ENCODE measurements at places on chromosomes 3 and 15.

DNA sequence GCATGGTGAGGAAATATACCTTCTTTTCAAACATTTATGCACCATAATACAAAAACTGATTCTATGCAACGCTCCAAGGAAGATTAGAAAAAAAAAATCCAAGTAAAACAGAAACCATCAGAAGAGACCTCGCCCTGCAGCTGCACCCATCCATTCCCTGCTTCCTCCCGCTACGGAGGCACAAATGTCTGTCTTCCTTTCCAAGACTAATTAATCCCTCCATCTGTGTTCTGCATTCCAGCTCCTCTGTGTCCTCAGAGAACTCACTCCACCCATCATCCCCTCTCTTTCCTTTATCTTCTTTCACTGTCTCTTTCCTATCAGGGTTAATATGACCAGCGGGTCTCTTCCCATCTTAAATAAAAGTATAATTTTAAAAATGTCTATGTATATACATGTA is 196.1 kb downstream of the ADAMTSL3 start:
- DNase-seq = no peak

GRCh38 chr3:9190276-9190675 is 59.2 kb downstream of the SRGAP3 start:
- no peak for DNase-seq

DNA sequence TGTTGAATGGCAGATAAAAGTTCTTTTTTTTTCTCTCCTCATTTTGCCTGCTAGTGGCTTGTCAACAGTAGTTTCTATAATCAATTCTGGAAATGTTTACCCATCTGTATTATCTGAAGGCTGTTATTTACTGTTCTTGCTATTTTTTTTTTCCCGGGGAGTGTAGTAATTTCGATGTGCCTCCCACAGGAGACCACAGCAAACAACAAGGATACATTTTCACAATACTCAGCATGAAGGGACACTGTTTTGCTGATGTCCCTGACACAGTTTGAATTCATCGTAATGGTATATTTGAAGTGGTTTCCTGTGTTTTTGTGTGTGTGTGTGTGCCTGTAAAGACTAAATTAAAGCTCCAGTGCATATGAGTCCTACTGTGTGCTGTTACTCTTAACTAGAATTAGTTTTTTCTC is 92.1 kb upstream of the ICE2 start:
- no peak for DNase-seq

GRCh38 chr3:124786511-124787241 is 56.4 kb downstream of the UMPS start:
- peak; percentile 35 for DNase-seq

DNA sequence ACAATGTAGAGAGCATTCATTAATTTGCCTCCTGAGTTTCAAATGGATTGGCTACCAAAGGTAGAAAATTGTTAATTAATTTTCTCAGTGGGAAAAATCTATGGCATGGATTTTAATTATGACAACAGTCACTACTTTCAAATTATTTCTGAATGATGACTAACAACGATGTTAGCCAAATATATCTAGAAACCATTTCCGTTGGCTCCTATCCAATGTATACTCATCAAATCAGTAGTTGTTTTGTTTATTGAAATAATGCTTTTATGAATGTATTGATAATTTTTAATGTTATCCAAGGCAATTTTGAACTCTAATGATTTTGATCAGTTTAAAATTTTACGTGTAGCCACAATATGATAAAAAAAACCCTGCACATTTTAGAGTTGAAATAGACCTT is 333.4 kb downstream of the NAALADL2 start:
- DNase-seq = peak; percentile 2

GRCh38 chr3:109933576-109933975 is 596.2 kb upstream of the DPPA4 start:
- DNase-seq = no peak

- DNase-seq = no peak
Measured at GRCh38 chr15:73321496-73322450, 47.0 kb downstream of the HCN4 start.

- DNase-seq = peak; percentile 60
Measured at GRCh38 chr15:78944669-78945407, at the start of gene CTSH. Gene CTSH, minus strand, starts transcription at chr15:78945046. Its CDS starts 65 bp downstream, at chr15:78944981.

DNA sequence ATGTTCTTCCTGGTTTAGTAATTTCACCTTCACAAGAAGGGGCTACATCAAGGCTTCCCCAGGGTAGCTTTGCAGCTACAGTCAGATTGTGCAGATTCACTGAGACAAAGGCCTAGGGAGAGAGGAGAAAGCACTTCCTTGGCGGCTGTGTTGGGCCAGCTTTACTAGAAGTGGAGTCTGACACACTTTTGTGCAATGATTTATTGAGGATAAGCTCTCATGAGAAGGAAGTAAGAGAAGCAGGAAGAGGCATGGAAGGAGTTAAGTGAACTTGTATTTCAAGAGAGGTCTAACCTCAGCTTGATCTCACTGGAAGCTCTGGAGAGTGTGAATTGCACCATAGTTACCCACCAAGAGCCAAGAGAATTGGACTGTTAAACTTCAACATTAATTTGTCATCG is 78.9 kb downstream of the TGFBR2 start:
- DNase-seq = no peak

GRCh38 chr3:122103821-122104514 is 48.8 kb downstream of the CD86 start:
- no peak for DNase-seq

DNA sequence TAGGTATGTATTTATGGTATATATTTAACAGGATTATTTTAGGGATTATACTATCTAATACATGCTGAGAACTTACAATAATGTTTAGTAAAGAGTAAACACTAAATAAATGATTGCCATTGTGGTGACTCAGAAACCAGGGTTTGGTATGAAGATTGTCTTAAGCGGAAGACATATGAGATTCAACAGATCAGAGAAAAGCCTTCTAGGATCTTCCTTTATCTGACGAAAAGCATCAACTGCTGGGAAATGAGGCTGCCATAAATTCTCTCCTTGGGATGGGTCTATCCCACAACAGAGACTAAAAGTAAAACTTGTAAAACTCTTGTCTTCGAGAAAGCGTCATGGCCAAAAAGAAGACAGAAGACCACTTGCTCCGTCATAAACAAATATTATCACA is 1352.2 kb upstream of the EPHA6 start:
- DNase-seq = no peak

DNA sequence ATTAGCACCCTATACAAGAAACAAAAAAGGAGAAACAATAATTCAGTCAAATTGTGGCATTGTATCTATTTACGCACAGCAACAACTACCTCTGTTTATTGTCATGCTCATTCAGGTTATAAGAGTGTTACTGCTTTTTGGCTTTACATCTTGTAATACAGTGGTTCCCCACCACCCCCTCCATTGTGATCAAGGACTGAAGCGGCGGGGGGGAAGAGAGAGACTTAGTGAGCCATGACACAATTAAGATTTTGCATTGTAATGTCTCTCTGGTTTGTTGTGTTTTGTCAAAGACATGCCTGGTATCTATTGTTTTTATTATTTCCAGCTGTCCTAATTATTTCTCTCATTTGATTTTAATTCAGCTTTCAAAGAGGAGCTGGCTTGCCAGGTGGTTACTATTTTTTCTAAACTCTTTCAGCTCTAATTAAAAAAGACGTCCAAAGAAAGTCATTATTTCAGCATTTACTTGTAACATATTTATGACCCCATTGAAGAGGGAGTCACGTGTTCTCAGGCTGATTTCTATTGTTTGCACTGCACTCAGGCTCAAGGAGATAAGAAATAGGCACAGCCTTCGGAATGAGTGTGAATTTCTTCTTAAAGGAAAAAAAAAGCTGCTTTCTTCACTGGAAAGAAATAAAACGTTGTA is 234.4 kb upstream of the TBL1XR1 start:
- no peak for DNase-seq

DNA sequence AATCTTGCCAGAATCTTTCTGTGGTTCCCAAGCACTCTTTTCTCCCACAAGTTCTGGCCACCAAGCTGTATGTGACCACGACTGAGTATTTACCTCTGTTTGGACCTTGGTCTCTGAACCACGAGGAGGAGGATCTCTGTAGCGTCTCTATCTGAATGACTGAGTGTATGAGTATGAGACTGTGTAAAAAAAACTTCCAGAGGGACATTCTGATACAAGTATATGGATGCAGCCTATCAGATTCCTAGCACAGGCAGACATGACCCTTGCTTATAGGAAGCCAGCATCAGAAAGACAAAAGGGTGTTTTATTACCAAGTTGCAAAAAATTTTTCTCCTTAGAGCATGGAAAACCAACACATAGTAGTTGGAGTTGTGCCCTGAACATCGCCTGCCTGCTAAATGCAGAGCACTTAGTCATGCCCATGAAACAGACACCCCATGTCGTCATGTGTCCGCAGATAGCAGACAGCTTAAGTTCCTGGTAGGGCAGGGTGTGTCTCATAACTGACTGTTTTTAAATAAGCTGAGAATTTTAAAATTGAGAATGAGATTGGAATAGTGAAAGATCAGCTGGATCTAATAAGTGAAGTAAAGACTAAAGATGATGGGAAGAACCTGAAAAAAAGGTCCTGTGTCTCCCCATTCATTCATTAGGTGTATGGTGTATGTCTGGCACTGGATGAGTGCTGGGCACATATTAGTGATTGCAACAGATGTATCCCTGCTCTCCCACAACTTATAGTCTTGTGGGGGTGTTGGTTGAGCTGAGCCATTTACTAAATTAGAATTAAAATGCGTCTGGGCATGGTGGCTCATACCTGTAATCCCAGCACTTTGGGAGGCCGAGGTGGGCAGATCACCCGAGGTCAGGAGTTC is 30.9 kb downstream of the DAG1 start:
- DNase-seq = peak; percentile 63
